ENCODE measurements at places on chromosomes 6 and 20.

GRCh38 chr6:5178806-5179205, 81.9 kb downstream of the LYRM4 start:
- DNase-seq = no peak

GRCh38 chr6:20236909-20237600, 24.8 kb upstream of the MBOAT1 start:
- no peak for DNase-seq

DNA sequence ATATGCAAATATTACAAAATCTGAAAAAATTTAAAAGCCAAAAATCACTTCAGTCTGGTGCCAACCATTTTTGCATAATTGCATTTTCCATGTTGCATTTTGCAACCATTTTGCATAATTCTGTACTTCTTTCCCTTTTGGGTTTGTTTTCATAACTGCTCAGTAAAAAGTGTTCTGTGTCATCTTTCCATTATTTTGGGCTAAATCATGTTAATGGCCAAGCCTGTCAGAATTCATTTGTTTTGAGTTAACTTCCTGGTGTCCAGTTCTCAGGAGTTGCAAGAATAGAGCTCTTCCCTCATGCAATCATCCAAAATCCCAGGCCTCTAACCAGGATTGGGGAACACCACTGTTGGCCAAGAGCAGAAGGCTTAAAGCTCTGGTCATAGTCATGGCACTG, 133.6 kb downstream of the MTHFD1L start:
- DNase-seq = no peak

DNA sequence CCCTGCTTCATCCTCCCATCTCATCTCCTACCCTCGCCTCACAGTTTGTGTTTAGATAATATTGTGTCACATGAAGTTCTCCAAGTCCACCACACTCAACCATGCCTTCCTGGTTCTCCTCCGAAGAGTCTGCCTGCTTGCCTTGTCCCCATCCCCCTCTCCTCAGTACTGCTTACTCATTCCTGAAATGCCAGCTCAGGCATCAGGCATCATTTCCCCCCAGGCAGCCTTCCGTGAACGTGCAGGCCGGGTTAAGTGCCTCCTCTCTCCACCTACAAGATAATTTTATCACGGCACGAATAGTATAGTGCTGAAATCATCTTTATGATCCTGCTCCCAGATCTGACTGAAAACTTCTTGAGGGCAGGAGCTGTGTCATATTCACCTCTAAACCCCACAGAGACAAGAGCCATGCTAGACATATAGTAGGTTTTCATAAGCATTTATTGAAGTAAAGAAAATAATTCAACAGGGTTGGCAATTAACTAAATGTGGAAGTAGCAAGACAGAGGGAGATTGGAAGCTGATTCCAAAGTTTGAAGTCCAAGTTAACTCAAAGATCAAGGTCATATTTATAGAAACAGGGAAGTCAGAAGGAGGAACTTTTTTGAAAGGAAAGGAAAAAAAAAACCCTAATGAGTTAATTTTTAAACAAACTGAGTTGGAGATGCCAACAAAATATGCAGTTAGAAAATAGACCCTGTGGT, 48.7 kb upstream of the BMP2 start:
- DNase-seq = no peak

DNA sequence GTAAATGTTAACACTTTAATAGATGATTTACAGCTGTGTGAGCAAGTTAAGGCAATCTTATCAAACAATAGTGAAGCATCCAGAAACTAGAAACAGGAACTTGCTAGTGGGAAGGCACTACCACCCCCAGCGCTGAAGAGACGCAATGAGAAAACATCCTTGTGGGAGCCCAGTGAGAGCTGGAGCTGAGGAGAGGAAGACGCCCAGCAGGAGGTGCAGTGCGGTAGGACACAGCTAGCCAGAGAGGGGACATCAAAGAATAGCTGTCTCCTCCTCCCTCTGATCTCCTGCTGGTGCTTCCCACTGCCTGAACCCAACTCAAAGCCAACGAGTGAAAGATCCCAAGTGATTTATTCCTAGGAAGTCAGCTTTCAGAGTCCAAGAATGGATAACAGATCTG, 140.3 kb downstream of the COL12A1 start:
- DNase-seq = peak; percentile 15

- DNase-seq = no peak
These were observed 6.5 kb downstream of the BTN2A2 start for GRCh38 chr6:26389349-26389894.
